ENCODE measurements at places on chromosomes 5 and 9.

- DNase-seq = no peak
These were observed 563.0 kb upstream of the KLF4 start for GRCh38 chr9:108052431-108053080.

GRCh38 chr5:134577022-134577795 is 51.7 kb downstream of the JADE2 start:
- DNase-seq = peak; percentile 46

DNA sequence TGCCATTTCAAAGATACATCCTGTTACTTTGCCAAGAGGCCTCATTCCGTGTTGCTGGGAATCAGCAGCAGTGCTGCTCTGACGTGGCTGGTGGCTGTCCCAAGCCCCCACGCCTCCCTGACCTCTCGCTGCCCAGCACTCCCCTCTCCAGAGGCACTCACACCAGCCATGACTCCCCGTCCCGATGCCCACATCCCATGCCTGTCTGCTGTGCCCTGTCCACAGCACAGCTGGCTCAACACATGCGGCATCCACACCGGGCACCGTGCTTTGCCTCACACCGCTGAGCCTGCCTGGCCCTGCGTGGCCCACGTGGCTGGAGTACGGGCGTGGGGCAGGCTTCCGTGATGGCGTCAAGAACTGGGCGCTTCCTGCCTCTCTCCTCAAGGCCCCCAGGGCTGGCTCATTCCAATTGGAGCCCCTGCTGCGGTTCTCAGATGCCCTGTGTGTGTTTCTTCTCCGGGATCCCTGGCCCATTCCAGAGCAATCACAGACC is 7.8 kb upstream of the LCN1 start:
- no peak for DNase-seq

DNA sequence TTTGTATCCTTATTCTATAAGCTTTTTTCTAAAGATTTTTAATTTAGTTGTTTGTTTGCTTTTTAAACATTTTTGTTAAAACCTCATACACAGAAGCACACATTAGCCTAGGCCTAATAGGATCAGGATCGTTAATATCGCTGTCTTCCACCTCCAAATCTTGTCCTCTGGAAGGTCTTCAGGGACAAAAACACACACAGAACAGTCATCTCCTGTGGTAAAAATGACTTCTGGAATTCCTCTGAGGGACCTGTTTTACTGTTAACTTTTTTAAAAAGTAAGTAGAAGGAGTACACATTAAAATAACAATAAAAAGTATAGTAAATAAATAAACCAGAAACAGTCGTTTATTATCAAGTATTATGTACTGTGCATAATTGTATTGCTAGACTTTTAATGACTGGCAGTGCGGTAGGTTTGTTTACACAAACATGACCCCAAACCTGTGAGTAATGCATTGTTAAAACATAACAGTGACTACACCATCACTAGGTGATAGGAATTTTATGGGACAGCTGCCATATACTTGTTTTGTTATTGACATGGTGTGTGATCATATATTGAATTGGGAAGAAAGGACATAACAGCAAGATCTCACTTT is 109.6 kb downstream of the ZCCHC7 start:
- no peak for DNase-seq

Data from suppressor macrophage treated with lipopolysaccharide for 4 hours (primary cell).